ENCODE measurements at places on chromosomes 7 and 10.

GRCh38 chr7:50206453-50207250 is 97.9 kb upstream of the IKZF1 start:
- DNase-seq: no peak

- DNase-seq: no peak
Measured at GRCh38 chr10:33521904-33522303, 187.4 kb upstream of the NRP1 start.

DNA sequence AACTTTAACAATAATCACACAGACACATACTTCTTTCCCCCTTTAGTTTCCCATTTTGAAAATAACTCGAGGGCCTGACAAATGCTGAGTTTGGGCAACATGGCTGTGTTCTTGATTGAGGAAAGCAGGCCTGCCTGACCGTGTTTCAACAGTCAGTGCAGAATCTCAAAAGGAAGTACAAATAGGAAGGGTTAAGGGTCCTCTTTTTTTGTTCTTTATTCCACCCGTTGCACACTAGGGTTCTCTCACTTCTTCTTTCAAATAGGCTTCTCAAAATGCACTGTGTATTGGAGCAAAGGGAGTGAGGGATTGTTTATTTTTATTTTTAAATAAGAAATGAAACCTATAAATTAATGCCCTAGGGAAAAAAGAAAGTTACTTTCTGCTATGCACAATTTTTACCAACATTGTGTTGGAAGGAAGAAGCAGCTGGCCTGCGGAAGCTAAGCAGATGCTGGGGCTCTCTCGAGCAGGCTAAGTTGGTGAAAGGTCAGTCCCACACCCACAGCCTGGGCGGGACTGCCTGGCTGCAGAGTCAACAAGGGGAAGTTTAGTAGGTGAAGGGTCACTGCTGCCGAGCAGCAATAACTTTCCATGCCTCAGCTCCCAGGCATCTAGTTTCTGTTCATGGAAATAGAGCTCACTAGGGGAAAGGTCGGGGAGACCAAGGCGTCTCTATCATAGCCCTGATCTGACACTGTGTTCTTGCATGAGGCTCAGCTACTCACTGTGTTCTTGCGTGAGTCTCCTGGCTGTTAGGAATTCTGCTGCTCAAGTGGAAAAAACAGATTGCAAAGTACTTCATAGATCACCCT is 12.2 kb upstream of the PDK4 start:
- DNase-seq: no peak

- peak; percentile 76 for DNase-seq
Measured at GRCh38 chr7:108459922-108460551, 3.8 kb upstream of the NRCAM start.

DNA sequence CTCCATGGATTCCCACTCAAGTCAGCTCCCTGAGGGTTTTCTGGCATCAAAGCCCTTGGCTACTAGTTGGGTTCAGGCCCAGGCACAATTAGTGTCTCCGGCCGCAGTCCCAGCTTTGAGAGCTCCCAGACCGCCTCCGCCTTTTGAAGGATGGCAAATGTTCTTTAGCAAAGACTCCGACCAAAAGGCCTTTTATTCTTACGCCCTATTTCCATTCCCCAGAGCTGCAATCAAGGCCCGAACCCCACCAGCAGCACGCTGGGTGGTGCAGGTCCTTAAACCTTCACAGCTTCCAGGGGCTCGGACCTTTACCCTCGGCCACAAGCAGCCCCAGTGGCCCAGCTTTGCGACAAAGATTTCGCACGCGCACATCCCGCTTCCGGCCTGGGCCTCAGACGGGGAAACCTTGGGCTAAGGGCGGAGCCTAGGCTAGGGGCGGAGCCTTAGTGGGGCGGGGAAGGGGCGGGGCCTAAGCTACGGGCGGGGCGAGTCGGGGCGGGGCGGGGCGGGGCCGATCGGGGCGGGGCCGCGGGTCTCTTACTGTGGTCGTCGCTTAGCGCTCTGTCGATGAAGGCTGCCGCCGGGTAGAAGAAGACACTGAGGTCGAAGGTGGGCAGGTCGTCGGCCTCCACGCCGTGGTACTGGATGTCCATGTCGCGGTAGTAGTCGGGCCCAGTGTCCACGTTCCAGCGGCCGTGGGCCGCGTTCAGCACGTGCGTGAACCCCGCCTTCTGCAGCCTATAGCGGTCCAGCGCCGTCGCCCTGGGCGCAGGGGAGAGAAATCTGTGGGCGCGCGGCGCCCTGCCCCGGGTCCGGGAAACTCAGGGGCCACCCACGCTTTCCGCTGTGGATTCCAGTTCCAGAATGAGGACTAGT is 68.0 kb upstream of the SAMD8 start:
- no peak for DNase-seq

- DNase-seq: peak; percentile 90
Measured at GRCh38 chr7:95549818-95550529, 46.3 kb downstream of the PDK4 start.

- DNase-seq: no peak
Measured at GRCh38 chr10:130636313-130636930, 500.2 kb downstream of the GLRX3 start.

- peak; percentile 3 for DNase-seq
Measured at GRCh38 chr7:40604601-40605438, 470.0 kb downstream of the SUGCT start.

DNA sequence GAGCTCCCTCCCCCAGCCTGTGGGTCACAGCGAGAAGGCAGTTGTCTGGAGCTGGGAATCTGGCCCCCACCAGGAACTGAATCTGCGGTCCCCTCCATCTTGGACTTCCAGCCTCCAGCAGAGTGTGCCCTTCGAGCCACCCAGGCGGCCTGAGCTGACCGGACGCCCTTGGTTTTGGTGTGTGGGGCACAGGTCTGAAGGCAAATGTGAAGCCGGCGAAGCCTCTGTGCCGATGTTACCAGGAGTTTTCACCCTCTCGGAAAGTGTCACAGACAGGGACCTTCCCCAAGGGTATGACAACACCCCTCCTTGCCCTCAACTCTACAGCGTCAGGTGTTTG is 109.1 kb downstream of the DNAJB6 start:
- no peak for DNase-seq

DNA sequence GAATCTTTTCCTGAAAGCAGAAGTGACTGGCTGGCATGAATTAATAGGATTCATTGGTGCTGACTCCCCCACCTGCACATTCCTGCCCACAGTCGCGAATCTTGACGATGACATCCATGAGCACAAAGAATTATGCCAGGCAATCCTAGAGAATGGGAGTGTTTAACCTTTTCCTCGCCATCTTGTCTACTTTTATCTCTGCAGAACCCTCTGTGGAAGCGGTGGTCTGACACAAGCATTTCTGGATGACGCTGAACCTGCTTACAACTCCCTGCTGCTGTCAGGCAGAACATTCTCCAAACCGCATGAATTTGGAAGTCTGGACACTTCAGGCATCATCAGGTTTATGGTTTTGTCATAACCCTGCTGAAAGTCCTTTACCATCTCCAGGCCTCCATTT is 36.5 kb downstream of the KLF6 start:
- DNase-seq: no peak

DNA sequence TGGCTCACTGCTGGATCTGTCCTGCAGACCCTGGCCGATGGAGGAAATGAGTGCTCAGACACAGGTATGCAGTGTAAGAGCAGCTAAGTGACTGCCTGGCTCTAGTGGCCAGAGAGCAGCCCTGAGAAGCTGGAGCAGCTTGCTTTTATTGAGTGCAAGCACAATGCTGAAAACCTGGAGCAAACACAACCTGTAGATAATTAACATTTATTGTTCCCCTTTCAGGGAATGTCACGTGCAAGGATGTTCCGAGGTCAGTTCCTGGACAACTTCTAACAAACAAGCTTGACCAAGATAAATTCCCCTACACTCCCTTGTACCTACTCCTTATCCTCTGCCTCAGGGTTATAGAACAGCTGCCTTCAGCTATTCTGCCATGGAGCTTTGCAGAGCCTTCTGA is 31.3 kb downstream of the DDC start:
- no peak for DNase-seq

- no peak for DNase-seq
Measured at GRCh38 chr10:23522345-23522744, 83.5 kb downstream of the OTUD1 start.

DNA sequence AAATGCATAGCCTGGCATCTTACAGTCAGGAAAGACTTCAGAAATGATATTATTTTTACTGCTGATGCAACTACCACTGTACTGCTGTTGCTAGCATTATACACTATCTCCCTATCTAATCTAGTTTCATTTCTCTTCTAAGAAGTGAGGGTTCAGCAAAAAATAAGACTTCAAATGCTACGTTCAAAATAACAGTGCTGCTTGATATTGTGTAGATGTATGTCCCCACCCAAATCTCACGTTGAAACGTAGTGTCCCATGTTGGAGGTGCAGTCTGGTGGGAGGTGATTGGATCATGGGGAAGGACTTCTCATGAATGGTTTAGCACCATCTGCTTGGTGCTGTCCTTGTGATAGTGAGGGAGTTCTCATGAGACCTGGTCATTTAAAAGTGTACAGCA is 129.4 kb downstream of the ANK3 start:
- DNase-seq: no peak

DNA sequence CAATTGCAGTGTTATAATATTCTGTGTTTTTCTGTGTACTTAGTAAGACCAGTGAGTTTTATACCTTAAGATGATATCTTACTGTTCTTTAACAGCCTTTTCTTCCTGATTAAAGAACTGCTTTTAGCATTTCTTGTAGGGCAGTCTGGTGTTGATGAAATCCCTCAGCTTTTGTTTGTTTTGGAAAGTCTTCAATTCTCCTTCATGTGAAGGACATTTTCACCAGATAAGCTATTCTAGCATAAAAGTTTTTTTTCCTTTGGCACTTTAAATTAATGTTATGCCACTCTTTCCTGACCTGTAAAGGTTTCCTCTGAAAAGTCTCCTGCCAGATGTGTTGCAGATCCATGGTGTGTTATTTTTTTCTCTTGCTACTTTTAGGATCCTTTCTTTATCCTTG is 1059.8 kb downstream of the LRMDA start:
- no peak for DNase-seq

GRCh38 chr10:116974456-116975005 is 30.5 kb downstream of the SHTN1 start:
- DNase-seq: no peak

- no peak for DNase-seq
Measured at GRCh38 chr10:6065835-6066234, 3.7 kb upstream of the IL2RA start.

DNA sequence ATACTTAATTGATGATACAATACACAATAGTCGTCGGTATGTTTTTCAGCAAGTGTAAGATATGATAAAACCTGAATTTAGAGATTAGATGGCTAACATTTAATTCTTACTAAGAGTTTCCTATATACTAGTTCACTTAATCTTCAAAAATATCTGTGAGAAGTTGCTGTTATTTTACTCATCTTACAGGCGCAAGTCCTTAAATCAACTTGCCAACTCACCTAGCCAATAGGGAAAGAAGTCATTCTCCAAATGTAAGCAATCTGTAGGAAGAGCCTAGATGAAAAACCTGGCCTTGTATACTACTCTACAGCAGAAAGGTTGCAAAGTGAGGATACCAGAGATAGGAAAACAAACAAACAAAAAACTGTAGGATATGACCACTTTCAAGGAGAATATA is 10.6 kb downstream of the CD36 start:
- DNase-seq: no peak

GRCh38 chr7:159127691-159128642 is 16.7 kb downstream of the VIPR2 start:
- no peak for DNase-seq

Measured in NCI-H1092 treated with DMSO at 0.1 percent for 48 hours (cell line).